ENCODE measurements at places on chromosomes 6 and 20.

GRCh38 chr6:158826819-158827501, 7.8 kb upstream of the EZR start:
- DNase-seq: no peak

DNA sequence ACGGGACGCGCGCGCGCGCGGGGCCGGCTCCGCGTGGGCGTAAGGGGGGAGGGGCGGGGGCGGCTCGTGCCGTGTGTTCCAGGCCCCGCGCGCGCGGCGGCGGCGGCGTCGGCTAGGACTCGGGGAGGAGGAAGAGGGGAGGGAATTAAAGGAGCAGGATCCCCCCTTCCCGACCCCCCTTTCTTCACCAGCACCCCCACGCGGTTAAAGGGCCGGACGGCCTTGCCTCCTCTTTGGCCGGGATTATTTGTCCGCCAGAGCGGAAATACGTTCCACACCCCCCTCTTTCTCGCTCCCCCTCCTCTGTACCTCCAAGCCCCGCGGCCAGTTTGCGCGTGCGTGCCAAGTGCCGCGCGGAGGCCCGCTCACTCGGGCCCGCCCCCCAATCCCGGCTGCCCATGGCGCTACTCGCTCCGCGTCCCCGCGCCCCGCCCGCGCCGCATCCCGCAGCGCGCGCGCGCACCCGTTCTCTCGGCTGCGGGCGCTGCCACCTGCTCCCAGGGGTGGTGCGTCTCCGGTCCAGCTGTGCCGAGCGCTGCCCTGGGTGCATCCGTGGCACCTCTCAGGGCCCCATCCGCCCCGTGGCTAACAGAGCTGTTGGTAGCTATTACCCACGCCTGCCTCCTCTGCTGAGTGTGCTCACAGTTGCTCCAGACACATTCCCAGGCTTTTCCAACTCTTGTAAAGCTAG, at the start of gene ZBTB12:
ZBTB12 (minus strand) TSS at position 134 of the 691 bp plus-strand sequence. CDS start 781 bp downstream, outside the sequence.
- DNase-seq: peak; percentile 98

GRCh38 chr6:138550346-138550767, 51.1 kb upstream of the NHSL1 start:
- DNase-seq: no peak

DNA sequence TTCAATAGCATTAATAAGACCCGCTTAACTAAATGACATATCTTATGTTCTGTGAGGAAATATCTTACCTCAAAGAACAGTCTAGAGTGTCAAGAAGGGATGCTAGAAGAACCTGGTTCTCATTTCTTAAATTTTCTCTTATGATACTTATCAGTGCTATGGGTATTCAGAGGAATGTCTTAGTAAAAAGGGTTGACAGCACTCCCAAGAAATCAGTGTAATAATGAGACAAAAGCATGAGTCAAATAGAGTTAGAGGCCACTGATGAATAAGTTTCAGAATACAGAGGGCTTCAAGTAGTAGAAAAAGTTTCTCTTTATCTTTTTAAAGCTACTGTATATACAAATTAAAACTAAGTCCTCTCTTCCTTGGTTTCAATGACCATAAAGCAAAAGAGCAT, 242.8 kb downstream of the GJA1 start:
- no peak for DNase-seq

DNA sequence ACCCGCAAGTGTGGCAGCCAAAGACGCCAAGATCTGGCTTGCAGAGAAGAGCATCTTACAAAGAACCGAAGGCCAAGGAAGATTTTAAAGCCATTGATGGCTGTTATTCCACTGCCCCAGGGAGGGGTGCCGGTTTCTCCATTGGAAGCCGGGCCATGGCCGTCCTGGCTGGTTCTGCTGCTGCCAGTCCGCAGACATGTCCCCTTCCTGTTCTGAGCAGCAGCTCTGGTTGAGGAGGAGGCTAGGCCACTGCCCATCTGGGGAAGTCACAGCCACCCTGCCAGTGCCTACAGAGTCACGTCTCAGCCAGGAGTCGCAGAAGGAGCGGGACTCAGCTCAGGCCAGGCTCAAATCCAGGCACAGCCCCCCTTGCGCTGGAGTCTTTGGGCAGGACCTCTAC, 42.6 kb upstream of the MRGBP start:
- DNase-seq: no peak

GRCh38 chr6:69338431-69339162, 458.2 kb downstream of the LMBRD1 start:
- no peak for DNase-seq
